ENCODE measurements at places on chromosomes 3 and 15.

DNA sequence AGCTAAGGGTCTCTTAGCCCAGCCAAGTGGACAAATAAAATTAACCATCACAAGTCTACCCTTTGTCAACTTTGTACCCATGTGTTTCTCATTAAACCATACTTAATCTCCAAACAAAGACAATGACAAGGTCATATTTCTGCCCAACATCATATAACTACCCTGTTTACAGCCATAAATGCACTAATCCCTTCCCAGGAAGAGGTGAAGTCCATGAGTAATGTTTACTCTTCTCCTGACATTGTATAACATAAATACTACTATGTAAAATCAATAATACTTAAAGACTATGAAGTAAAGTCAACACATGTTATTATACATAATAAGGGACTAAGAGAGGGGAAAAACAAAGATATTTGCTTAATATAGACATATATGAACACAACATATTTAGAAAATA, 38.5 kb upstream of the FAN1 start:
- no peak for DNase-seq

DNA sequence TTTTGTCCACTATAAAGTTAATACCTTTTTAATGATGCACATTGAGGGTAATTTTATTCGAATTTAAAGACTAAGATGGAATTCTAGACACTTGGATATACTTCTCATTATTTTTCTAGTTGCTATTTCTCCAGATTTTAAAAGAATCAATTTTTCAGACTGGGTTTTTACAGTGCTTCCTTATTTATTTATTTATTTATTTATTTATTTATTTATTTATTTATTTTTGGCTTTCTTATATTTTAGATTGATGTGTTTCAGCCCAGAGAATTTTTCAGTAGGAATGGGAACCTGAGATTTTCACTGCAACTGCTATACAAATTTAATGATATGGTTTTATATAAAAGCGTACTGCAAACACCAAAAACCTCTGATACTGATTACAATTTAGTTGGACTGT, 448.7 kb downstream of the ZPLD1 start:
- DNase-seq = no peak

- no peak for DNase-seq
Measured at GRCh38 chr3:111324151-111324550, 217.8 kb upstream of the CD96 start.

DNA sequence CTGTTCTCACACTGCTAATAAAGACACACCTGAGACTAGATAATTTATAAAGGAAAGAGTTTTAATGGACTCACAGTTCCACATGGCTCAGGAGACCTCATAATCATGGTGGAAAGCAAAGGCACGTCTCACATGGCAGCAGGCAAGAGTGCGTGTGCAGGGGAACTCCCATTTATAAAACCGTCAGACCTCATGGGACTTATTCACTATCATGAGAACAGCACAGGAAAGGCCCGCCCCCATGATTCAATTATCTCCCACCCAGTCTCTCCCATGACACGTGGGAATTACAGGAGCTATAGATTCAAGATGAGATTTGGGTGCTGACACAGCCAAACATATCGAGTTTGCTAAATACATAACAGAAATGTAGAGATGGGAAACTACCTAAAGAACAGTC, 39.5 kb upstream of the DGKG start:
- no peak for DNase-seq

- no peak for DNase-seq
Measured at GRCh38 chr3:5214352-5214751, 26.8 kb downstream of the EDEM1 start.

DNA sequence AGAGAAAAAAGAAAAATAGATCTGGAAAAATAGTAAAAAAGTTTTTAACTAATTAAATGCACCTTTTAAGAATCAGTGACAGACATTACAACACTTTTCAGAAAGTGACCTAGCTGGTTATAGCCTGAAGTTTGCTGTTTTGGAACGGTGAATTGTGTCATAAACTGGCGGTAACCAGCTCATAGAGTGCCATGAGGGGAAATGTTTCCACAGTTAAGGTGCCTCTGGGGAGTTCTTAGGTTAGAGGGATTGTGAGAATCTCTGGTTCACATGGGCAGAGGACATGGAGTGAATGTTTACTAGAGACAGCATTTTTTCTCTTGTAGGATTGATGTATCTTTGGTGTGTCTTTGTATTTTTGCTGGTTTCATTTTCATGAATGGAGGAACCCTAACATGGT, 2.8 kb downstream of the TBC1D23 start:
- no peak for DNase-seq

DNA sequence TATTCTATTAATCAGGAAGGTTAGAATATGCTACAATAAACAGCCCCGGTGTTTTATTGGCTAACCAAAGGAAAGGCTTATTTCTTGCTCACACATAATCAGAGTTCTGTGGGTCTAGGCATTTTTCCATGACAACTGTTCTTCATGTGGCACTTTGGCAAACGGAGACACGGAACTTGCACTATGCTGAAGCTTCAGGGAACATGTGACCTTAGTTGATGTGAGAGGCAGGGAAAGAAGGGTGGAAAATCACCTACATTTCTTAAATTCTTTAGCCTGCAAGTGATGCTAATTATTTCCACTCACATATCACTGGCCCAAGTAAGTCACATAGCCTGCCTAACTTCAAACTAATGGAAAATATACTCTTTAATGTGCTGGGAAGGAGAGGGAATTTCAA, 344.6 kb downstream of the SV2B start:
- no peak for DNase-seq

DNA sequence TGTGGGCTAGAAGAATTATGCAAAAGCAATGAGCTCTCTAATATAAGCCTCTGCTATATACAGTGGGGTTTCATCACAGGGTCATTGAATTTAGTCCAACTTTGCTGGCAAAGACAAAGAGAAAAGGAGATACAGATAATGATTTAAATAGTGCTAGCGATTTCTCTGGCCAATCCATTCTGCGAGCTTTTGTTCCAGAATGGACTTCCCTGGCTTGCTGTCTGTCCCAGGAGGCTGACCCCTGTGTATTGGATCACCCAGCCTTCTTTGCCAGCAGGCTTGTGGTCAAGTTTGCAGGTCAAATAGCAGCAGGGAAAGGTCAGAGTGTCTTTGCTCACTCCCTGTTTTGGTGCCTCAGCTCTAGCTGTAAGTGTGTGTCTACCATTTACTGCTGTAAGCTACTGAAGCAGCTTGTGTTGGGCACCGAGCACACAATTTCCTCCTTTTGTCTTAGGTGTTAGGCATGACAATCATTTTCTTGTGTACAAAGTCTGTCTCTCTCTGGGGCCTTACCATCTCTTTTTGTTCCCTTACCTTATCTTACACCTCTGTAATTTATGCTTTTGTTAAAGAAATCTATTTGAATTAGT, 55.7 kb downstream of the UNC13C start:
- no peak for DNase-seq

- no peak for DNase-seq
Measured at GRCh38 chr3:42276141-42277132, 10.5 kb upstream of the CCK start.

DNA sequence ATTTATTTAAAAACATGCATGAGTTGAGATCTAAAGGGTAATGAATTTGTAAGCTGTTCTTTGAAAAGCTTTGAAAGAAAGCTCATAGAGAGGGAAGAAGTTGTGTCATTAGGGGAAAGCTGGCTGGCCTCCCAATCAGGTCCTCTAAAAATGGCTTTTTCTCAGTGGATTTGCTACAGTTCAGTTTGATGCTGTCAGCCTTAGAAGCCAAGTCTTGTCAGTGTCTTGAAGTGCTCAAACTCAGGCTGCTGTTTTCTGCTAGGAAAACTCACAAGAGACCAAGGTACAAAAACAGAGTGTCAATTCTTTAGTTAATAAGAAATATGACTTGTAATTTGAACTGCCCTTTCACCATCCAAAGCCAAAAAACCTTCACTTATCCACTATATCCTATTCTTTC, 243.8 kb downstream of the OTOL1 start:
- no peak for DNase-seq

DNA sequence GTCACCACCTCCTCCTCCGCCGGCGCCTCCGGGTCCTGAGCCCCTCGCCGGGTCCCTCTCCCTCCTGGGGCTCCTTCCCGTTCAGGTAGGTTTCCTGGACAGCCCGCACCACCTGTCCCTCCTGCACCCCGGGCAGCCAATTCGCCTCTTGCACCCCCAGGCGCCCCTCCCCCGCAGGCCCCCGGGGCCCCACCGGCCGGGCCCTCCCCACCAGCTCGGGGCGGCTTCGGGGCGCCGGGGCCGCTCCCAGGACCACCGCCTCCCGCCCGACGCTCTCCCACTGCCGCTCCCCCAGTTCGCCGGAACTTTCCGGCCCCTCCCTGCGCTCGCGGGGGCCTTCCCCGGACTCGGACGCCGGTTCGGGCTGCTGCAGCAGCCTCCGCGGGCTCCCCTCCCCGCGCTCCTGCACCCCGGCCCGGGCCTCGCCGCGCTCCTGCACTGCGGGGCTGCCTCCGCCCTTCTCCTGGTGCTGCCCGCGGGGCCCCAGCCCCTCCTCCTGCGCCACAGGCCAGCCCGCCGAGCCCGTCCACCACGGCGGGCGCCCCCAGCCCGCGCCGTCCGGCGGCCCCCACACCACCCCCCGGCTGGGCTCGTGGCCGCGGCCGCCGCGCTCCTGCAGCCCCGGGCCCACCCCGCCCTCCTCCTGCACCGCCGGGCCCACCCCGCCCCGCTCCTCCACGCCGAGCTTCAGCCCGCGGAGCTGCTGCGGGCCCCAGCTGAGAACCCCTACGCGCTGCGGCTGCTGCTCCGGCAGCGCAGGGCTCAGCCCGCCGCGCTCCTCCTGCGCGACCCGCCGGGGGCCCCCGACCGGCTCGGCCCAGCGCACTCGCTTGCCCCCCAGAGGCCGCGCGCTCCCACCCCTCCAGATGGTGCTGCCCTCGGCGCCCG, 587 bp upstream of the TNK2 start:
- DNase-seq = no peak

DNA sequence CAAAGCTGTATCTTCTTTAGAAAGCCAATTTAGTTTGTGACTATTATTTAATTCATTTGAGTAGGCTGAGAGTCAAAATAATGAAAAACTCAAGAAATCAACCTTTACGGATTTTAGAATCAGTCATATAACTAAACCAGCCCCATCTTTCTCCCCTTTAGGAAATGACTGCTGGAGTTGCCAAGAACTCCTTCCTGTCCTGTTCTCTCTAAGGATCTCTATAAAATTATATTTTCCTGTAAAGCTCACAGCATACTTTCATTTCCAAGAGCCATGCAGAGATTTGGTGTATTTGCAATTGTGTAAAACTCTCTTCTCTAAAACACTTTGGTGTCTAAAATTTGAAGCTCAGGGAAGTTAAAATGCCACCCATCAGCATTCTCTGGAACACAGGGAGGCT, 323.4 kb upstream of the GBE1 start:
- no peak for DNase-seq

GRCh38 chr15:26083896-26084295, 220.8 kb upstream of the ATP10A start:
- DNase-seq = no peak

GRCh38 chr3:100084100-100084806, 30.0 kb downstream of the FILIP1L start:
- no peak for DNase-seq

DNA sequence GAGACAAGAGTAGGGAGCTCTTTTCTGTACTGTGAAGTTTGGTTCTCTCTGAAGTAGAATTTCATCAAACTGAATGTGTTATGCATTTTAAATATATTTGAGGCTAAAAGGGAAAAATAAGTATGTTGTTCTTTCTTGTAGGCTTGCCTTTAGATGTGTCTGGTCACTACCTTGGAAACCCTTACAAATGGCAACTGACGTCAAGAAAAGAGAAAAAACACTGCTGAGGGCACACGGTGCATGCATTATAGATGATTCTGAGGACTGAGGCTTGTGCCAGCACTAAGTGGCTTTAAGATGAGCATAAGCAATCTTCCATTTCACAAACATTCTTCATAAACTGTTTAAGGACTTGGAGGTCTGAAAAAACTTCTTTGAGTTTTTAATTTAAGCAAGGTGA, 31.1 kb upstream of the ACTL6A start:
- no peak for DNase-seq

DNA sequence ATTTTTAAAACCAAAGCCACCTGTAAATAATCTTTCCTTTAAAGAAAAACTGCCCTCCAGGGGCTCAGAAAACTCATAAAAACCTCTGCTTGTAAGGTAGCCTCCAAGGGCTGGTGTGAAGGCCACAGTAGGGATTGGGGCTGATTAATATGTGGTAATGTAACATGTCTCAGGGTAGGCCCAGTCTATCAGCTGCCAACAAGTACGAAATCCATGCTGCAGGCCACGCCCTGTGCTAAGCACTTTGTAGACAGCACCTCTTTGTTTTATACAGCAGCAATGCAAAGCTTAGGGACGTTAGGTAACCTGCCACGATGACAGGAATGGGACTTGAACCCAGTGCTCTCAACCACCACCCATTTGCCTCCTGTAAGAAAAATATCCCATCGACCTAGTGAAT, 65.6 kb upstream of the PRICKLE2 start:
- DNase-seq = no peak

DNA sequence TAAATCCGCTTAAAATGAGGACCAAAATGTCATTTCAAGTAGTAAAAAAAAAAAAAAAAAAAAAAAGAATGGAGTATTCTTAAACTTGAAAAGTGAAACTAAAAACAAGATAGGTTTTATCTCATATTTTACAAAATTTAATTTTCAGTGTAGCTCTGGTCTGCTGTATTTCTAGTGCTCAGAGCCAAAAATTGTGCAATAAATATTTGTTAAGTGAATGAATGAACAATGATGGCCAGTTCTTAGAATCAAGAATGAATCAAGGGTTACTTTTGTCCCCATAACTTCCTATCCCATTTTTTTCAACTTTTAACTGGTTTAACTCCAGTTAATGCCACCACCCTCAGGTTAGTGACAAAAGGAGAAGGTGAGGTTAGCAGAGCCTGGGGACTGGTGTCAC, 214.4 kb downstream of the ABHD5 start:
- DNase-seq = no peak

DNA sequence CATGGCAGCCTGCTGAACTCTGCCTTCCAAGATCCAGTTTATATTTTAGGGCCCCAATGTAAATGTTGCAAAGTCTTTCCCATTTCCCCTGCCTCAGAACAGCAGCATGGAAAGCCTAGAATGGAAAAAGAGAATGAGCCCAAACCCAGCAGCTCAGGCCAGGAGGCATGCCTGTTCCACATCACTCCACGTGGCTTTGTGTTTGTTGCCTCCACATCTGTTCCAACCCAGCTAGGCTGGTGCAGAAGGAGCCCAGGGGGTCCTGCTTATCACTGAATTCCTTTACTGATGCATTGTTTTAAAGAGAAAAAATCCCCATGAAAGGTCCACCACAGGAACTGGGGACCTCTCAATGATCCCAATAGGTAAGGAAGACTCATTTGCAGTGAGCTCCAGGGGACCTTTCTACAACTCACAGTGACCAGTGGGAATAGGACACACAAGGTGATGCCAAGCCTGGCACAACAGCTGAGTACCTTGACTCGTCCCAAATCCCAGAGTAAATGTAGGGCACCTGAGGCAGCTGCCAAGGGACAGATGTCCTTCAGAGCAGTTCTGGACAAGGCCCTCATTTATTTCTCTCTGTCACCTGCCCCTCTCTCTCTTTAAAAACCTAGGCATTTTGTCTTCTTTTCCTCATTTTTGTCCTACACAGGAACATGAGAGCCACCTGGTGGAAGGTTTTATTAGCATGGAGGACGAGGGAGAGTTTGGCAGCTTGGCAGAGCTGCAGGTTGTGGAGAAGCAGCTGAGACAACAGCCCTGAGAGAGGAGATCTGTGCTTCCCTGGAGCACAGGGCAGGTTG, 41.7 kb upstream of the ADAMTS17 start:
- no peak for DNase-seq

GRCh38 chr3:43793648-43794372, 103.1 kb downstream of the ABHD5 start:
- no peak for DNase-seq
